RKO (cell line): ENCODE measurements at places on chromosomes 7 and 10.

- no peak for DNase-seq
Observed at GRCh38 chr7:127874951-127875608, 156.2 kb downstream of the LRRC4 start.

DNA sequence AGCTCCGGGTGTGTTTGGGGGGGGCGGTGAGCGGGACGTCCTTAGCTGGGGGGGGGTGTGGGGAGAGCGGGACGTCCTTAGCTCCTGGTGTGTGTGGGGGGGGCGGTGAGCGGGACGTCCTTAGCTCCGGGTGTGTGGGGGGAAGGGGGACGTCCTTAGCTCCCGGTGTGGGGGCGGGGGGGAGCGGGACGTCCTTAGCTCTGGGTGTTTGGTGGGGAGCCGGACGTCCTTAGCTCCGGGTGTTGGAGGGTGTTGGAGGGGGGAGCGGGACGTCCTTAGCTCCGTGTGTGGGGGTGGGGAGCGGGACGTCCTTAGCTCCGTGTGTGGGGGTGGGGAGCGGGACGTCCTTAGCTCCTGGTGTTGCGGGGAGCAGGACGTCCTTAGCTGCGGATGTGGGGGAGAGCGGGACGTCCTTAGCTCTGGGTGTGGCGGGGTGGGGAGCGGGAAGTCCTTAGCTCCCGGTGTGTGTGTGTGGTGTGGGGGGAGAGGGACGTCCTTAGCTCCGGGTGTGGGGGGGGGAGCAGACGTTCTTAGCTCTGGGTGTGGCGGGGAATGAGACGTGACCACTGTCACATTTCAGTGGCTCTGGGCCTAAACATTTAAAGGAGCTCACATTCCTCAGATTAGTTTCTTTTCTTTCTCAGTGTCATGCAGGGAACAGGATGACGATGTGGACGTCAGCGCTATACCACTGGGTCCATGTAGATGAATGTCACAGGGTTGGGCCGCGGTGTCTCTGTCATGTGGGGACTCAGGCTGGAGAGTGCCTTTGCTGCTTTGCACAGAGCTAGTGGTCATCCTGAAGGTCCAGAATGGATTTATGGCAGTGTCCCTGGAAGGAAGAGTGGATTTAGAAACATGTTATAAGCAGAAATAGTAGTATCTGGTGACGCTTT, 7.5 kb downstream of the DYNC2I1 start:
- DNase-seq, result peak; percentile 55

- DNase-seq, result no peak
Observed at GRCh38 chr7:45087301-45088145, 1.2 kb downstream of the NACAD start.

GRCh38 chr10:85599081-85599480, 767.5 kb downstream of the GRID1 start:
- DNase-seq, result no peak

DNA sequence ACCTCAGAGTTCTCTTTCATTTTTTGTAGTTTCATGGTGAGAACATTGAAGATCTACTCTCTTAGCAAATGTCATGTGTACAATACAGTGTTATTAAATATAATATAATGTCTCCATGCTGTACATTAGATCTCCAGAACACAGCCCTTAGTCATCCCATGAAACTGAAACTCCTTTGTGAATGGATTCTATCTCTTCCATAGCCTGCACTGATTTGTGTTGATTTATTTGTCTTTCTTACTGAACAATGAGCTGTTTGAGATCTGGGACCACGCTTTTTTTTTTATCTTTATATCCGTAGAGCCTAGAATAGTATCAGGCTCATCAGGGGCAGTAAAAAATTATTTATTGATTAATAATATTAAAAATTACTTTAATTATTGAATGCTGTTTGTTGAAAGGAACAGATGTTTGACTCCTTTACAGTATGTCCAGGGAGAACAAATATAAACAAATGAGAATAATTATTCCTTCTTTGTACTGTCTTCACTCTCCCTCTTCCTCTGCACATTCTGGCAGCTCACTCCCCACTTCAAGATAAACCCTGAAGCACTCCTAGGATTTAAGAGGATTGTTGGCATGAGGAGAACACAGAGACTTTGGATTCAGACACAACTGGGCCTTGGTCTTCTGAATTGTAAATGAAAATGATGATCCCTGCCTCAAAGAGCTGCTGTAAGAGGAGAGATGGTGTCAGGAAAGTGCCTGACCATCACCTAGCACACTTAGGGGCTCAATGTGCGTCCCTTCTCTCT, 81.6 kb upstream of the MSRB2 start:
- DNase-seq, result no peak
